Activated naive CD4-positive, alpha-beta T cell (primary cell): ENCODE measurements at places on chromosomes 4 and X.

DNA sequence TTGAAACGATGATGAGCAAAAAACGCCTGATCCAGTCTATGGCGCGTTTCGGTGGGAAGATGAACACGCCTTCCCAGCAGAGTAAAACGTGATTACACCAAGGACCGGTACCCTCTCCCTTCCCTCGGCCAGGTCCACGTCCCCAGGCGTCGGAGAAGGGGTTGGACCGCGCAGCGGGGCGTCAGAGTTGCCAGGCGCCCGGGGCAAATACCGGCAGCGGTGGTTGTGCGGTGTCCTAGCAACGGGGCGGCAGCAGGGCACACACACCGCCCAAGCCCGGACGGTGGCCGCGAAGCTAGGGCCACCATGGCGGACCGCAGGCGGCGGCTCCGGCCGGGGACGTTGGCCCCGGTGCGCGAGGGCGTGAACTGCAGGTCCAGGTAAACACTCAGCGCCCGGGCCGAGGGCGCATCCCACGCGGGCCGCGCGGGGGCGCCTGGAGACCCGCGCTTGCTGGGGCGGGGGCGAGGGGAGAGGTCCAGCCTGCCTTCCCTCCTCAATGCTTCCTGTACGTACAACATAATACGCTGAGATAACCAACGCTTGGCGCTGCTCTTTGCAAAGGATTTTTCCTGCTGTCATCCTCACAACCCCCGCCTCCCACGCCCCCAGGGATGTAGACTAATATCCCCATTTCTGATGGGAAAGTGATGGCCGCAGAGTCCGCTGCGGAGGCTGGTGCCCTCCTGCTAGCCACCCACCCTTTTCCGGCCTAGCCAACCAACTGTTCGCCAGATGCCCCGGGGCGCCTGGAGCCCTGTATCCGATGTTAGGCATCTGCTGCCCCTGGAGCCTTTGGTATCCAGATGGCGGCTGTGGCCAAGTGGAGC lies at the start of gene FAM47E:
TSS of gene FAM47E (plus strand) at position 281 of the 830 bp plus-strand sequence. CDS start at position 307, 26 bp downstream.
- DNase-seq = no peak

- peak; percentile 52 for DNase-seq
Measured at GRCh38 chr4:17577665-17578481, 875 bp downstream of the LAP3 start.

GRCh38 chr4:160034501-160034900 lies 931.6 kb downstream of the RAPGEF2 start:
- DNase-seq = no peak

DNA sequence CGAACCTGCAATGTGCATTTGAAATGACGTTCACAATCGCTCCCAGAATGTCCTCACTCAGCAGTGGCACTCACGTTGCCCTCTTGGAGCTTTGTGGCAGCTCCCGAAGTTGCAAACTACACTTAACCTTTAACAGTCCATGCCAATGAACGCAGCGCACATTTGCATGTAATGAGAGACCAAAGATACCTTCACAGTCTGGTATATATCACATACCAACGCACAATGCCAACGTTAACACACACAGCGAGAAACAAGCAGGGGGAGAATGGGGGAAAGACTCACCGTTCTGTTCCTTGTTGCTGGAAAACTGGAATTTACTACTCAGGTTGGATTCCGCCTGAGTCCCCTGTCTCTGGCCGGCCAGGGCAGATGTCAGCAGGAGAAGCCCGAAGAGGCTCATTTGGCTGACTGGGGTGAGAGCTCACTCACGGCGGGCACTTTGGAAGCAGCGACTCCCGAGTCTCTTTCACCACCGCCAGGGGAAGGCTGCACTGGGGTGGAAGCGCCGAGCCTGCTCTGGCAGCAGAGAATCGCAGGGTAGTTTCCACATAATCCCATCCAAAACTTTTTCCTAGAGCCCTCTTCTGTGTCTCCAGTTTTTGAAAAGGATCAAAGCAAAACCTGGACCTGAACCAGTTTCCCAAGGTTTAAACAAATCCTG lies 966 bp downstream of the PDGFC start:
- DNase-seq = no peak

GRCh38 chrX:46712764-46713163 lies 46.2 kb downstream of the SLC9A7 start:
- DNase-seq = no peak
